Stromal cell of bone marrow (primary cell): ENCODE measurements at places on chromosomes 2 and 18.

DNA sequence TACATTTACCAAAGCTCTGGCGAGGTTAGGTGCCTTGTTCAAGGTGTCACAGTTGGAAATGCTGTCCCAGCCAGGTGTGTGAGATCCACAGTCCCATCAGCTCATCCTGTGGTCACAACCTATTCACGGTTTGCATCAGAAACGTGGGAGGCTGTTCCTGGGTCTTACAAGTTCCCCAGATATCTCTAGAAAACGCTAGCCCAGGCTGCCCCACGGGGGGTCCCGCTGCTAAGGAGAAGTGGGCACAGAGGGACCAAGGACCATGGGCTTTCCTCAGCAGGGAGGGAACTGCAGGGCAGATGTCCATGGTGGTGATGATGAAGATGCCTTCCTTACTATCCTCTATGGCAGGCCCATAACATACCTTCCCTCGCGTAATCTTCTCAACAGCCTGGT is 649 bp downstream of the FECH start:
- DNase-seq = no peak

- no peak for DNase-seq
Measured at GRCh38 chr2:118312969-118313756, 224.9 kb downstream of the INSIG2 start.

- DNase-seq = no peak
Measured at GRCh38 chr2:96502891-96503636, 2.1 kb downstream of the NEURL3 start.

DNA sequence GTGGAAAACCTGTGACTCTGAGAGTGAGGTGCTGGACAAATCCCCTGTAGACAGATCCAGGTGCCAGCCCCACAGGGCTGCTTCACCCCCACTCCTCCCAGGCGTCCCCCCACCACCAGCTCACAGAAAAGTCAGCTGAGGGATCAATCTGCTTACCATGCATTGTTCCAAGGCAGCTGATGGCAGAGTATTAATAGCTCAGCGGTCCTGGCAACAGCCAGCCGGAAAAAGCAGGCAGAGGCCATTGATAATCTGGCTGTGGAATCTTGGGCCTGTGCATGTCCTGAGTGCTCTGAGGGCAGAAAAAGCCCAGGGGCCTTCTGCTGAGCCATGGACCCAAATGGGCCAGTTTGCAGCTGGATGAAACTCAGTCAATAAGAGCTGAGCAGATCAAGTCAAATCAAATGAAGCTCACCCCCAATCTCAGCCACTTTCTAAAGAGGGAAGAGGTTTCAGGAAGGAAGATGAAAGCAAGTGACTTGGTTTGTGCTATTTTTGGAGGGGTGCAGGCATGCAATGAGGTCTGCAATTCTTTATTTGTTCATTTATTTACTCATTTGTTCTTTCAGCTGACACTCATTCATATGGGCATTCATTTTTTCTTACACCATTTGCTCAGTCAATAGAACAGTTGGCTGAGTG is 63.4 kb downstream of the GYPC start:
- DNase-seq = no peak

DNA sequence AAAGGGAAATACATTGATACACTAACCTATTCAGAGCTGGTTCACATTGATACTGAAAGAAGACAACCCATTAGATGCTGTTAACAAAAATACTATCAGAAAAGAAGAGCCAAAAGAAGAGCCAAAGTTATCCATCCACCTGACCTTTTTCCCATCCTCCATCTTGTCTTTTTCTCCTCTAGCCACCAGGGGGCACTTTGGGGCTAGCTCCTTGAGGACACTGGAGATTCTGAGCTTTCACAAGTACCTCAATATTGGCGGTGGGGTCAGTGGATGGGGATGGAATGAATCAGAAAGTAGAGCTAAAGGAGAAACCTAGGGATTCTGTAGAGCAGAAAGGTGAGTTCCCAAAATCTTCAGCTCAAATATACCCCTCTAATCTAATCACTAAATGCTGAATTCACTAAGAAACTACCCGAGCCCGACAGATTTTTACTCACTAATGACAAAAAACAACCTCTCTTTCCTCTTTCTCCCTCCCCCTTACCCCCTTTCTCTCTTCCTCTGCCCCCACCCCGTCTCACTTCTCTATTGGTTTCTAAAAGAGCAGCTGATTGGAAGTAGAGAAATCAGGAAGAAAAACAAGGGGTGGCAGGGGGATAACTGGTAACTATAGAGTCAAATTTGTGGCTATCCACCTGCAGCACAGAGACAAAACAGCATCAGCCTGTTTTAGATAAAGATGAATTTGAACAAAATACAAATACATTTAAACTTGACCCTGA is 203.3 kb downstream of the TCF4 start:
- no peak for DNase-seq

GRCh38 chr18:9856092-9856491 is 29.7 kb upstream of the TXNDC2 start:
- DNase-seq = no peak

GRCh38 chr2:551621-552020 is 125.6 kb downstream of the TMEM18 start:
- no peak for DNase-seq
